Activated CD4-positive, alpha-beta T cell treated with anti-CD3 and anti-CD28 coated beads, Interleukin-2, amount 50 U/mL, for 1 hour (primary cell): ENCODE measurements at places on chromosomes 2 and 18.

GRCh38 chr18:45408218-45408617, 207.1 kb upstream of the SLC14A2 start:
- DNase-seq: no peak

DNA sequence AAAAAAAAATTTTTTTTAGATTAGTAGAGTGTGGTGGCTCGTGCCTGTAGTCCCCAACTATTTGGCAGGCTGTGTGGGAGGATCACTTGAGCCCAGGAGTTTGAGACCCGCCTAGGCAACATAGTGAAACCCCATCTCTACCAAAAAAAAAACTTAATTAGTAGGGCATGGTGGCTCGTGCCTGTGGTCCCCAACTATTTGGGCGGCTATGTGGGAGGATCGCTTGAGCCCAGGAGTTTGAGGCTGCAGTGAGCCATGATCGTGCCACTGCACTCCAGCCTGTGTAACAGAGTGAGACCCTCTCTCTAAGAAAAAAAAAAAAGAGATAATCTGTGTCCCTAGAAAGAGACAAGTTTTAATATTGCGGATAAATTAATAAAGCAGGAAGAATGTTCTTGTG, 8.8 kb downstream of the GPR55 start:
- no peak for DNase-seq

DNA sequence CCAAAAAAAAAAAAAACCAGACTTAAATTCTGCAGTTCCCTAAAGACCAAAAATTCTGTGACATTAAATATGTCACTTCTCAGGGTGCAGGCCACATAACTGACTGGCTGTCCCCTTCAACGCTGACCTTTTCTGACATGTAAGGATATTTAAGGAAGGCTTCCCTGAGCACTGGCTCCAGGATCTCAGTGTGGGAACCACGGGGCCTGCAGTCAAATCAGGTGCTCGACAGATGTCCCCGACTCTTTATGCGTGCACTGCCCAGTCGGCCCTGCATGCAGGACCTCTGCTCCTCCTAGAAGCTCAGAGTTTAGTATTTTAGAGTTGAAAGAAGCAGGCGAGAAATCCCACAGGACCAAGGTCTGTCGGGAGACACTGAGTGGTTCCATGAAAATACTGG, 69.4 kb upstream of the POMC start:
- DNase-seq: no peak

DNA sequence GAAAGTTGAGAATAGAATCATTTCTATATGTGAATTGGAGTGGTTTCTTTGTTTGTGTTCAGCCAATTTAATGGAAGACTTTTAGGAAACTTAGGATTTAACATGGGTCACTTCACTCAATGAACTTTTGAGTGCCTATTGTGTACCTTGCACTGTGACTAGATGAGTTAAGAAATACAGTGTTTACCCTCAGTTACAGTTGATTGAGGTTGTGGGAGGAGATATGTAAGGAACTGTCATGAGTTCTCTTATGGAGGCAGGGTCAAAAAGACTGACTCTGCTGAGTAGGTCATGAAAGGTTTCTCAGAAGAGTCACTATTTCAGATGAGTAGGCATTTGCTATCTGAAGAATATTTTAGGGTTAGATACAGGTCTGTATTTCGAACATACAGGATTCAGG, 98.6 kb downstream of the RAB3GAP1 start:
- DNase-seq: no peak

DNA sequence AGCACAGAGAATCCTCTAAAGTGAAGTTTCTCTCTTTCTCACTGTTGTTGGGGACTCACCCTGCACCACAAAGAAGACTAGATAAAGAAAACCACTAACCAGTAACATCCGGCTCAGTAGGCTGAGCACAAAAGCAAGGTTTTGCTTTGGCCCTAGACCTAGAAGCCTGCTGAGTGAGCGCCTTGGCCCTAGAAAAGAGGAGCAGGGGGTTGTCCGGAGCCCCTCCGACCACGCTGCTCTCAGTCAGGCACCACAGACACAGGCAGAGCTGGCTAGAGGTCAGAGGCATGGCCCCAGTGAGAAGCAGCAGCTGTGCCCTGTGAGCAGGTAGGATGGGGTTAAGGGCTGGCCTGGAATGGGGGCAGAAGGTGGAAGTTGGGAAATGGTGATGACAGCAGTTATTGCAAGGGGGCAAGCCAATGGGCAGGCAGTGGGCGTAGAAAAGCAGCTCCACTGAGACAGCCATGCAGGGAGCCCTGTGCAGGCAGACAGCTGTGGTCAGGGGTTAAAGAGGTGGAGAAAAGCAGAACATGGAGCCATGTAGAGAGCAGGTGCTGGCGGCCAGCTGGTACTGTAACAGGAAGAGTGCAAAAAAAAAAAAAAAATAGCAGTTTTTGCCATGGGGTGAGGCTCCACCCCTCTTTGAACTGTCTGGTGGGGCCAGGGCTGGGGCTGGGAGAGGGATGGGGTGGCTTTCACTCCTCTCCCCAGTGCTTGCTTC, 36.9 kb upstream of the SLC14A1 start:
- peak; percentile 35 for DNase-seq

GRCh38 chr2:133774654-133775015, 206.4 kb upstream of the NCKAP5 start:
- DNase-seq: no peak

- no peak for DNase-seq
Measured at GRCh38 chr2:162056796-162057399, 17.1 kb downstream of the DPP4 start.

DNA sequence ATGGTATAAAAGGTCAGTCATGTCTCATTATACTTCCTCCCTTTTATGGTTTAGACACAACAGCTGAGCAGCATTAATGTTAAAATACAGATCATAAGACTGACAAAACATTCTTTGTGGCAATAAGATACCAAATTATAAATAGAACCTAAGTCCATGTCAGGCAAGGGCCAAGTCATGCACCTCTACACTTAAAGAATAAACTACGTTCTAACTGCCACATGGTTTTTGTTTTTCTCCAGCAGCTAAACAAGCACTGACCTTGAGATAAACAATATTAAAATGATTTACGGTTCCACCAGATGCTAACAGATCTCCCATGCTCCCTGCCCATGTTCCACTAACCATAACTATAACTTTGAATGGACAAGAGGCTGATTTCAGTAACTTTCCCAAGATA, 368.6 kb upstream of the TFPI start:
- no peak for DNase-seq

GRCh38 chr2:205020673-205021072, 475.4 kb downstream of the PARD3B start:
- no peak for DNase-seq

GRCh38 chr2:1584691-1585485, 159.4 kb downstream of the PXDN start:
- no peak for DNase-seq

DNA sequence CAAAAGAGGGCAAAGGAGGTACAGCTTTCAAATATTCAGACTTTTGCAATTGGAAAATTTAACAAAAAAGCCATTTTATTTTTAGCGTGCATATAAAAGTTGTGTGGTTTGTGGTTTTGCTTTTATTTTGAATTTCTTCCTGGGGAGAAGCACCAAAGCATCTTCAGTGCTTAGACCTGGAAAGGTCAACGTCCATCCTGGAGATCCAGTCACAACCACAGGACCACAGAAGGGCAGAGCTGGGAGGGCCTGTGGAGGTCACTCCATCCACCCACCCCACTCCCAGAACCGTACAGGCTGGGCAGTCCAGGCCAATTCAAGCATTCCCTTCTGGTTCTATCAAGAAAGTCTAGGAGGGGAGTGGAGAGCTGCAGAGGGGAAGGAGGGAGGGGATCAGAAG, 43.8 kb downstream of the MPHOSPH10 start:
- no peak for DNase-seq

- DNase-seq: no peak
Measured at GRCh38 chr2:167935803-167936110, 311.6 kb downstream of the STK39 start.

GRCh38 chr2:135818937-135819610, 17.9 kb downstream of the LCT start:
- DNase-seq: no peak

- no peak for DNase-seq
Measured at GRCh38 chr2:27282892-27283291, 663 bp downstream of the TRIM54 start.

- no peak for DNase-seq
Measured at GRCh38 chr2:96887493-96888012, 17.7 kb upstream of the SEMA4C start.

DNA sequence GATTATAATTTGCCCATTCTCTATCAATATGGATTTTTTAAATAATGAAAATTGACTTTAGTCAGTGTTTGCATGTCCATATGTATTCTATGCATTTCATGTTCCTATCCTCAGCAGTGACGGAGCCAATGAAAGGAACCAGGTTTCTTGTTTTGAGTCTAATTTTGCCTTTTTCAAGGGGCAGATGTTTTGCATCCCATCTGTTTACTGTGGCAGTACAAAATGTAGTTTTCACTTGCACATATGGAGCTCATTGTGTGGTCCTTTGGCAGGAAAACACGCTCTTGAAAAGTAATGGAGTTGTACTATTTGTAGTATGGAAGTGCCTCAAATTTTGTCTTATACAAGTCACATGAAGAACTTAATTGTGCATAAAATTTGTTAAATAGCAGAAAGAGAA, 127.8 kb downstream of the AGPS start:
- no peak for DNase-seq

GRCh38 chr2:4168834-4169233, 465.5 kb downstream of the DCDC2C start:
- DNase-seq: no peak

DNA sequence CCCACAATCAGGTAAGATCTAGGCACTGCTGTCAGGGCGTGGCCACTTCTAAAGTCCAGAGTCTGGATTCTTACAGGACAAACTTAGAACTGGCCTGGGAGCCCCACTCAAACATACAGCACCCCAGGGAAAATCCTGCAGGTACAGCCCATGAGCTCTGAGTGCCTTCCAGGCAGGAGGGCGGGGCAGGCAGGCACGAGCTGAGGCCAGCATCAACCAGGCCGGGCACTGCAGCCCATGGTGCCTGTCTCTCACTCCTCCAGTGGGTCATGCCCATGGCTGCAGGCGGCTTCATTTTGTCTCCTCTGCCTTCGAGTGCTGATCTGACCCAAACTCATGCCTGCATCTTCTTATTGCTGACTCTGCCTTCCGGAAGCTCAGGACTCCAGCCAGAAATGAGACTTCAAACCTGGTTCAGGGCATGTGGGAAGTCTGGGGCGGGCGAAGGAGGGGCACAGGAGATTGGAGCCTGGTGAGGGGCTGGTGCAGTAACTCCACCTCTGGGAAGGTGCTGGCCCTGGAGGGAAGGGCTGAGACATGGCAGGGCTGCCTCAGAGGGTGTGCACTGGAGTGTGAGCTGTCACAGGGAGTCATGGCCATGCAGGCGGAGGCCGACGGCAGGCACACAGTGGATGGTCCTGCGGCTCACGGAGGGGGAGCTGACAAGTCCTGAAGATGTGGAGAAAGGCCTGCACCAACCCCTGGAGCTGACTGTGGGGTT, 40.5 kb downstream of the HS6ST1 start:
- no peak for DNase-seq

- DNase-seq: no peak
Measured at GRCh38 chr2:241344925-241345651, 11.0 kb upstream of the FARP2 start.

- peak; percentile 50 for DNase-seq
Measured at GRCh38 chr18:80247393-80247841, at the start of gene PARD6G. Gene PARD6G (minus strand): TSS chr18:80247514. CDS start chr18:80247348, 166 bp downstream.

DNA sequence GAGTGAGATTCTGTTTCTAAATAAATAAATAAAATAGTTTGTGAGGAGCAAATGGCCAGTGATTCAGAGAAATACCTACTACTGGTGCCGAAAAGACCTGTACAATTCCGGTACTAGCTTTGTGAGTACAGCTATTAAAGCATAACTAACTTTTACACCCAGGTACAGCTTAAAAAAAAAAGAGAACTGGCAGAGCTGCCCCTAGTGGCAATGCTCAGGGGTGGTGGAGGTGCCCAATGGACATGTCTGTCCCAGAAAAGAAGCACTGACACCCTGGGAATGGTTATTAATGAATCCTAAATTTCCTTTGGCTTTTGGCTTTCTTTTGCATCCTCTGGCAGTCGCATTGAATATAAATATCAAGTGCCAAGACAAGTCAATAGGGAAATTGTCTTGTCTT, 87.0 kb downstream of the LIPG start:
- no peak for DNase-seq

DNA sequence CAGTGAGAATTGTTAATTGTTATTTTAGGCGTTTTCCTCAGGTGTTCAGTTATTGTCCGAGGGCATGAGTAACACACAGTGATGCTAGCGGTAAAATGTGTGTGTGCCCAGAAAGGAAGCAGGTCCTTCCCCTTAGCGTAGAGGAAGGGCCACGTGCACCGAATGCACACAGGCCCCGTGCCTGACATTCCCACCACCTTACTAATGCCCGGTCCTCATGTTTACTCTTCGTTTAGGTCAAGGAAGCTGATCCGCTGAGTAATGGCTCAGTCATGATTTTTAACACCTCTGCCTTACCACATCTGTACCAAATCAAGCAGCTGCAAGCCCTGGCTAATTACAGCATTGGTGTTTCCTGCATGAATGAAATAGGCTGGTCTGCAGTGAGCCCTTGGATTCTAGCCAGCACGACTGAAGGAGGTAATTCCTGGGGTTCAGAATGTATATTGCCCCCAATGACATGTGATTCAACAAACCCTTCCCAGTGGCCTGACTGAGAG, 76.7 kb downstream of the MERTK start:
- no peak for DNase-seq

DNA sequence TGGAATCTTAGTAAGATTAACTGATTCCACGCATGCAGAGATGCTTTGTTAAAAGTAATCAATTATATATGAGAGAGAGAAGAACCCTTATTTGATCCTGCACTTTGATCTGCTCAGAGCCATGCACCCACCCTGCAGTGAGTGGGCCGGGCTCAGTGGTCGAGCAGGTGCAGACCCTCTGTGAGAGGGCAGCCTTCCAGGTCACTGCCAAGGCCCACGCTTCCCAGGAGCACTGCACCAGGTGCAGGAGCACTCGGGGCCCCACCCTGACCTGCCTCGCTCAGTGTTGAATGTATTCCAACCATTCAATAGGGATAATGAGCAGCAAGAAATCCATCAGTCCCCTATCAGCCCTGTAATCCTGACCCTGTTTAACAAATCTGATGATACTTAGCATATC, 126.9 kb downstream of the TMEM200C start:
- DNase-seq: no peak

DNA sequence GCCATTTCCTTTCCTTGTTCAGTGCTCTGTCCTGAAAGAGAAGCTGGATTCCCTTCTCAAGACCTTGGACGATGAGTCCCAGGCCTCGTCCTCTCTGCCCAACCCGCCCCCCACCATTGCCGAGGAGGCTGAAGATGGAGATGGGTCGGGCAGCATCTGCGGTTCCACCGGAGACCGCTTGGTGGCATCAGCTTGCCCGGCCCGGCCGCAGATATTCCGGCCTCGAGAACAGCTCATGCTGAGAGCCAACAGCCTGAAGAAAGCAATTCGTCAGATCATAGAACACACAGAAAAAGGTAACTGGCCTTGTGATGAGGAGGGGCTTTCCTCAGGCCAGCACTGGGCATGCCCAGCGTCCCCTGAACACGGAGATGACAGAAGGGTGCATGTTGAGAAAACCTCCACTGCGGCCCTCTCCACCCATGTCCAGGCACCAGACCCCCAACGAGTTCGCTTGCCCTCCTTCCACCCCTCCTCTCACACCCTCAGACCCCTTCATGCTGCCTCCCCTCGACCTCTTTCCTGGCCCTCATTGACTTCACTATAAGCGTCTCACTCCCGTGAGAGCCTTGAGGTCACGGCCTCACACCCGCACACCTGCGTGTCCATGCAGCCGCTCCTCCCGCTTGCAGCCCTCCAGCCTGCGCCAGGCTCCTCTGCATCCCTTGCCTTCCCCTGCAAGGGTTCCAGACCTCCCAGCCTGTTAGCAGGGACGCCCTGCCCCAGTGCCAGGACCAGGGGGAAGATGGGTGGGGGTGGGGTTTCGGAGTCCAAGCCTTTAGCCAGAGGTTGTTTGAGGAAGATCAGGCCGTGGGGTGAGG, 95.0 kb downstream of the DGKD start:
- no peak for DNase-seq
